ENCODE measurements at places on chromosomes 7 and 10. TPM values are rescaled to one million over a fixed set of nuclear protein-coding genes. Genes with fewer than 3 reads are reported as not detected.
A peak's percentile ranks its signal among the peaks of the same experiment; 100 is the strongest.

The ODAD2 gene
- 2.1 TPM for total RNA-seq

The ZNF138 gene
- 8.4 TPM for total RNA-seq

The SLC25A13 gene
- 18.4 TPM for total RNA-seq

The MGAM2 gene
- total RNA-seq, result not detected

The VIPR2 gene
- 16.4 TPM for total RNA-seq

The ENKUR gene
- total RNA-seq, result not detected

The OR13A1 gene
- not detected for total RNA-seq

The PAX4 gene
- total RNA-seq, result not detected

- H3K36me3 ChIP-seq, result peaks cover 49% of the 10 kb centered on the region
- H3K4me3 ChIP-seq, result no peak overlapping the region
- H3K27me3 ChIP-seq, result no peaks in the 10 kb centered on the region
- H3K4me1 ChIP-seq, result no peaks in the 10 kb centered on the region
Measured at GRCh38 chr7:99422186-99422585, 13.4 kb downstream of the BUD31 start.

- H3K4me1 ChIP-seq, result no peaks in the 10 kb centered on the region
- H3K27ac ChIP-seq, result peak overlapping the region; percentile 21
- H3K36me3 ChIP-seq, result no peaks in the 10 kb centered on the region
Measured at GRCh38 chr7:84162584-84162983, 32.0 kb downstream of the SEMA3A start.

DNA sequence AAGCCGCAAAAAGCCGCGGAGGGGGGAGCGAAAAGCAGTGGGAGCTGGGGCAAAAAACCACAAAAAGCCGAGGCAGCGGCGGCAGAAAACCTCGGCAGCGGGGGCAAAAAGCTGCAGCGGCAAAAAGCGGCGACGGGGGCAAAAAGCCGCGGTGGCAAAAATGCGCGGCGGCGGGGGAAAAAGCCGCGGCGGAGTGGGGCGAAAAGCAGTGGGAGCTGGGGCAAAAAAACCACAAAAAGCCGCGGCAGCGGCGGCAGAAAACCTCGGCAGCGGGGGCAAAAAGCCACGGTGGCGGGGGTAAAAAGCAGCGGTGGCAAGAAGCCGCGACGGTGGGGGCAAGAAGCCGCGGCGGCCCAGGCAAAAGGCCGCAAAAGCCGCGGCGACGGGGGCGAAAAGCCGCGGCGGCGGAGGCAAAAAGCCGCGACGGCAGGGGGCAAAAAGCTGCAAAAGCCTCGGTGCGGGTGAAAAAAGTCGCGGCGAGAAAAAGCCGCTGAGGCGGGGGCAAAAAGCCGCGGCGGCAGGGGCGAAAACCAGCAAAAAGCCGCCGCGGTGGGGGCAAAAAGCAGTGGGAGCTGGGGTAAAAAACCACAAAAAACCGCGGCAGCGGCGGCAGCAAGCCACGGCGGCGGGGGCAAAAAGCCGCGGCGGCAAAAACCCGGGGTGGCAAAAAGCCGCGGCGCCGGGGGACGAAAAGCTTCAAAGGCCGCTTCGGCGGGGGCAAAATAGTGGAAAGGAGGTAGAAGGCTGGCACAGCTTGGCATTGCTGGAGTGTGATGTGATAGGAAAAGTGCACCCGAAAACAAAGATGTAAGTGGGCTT is 135.9 kb downstream of the ZNF92 start:
- H3K36me3 ChIP-seq, result no peaks in the 10 kb centered on the region
- peaks cover 7% of the 10 kb centered on the region for H3K4me1 ChIP-seq
- H3K27ac ChIP-seq, result no peak overlapping the region
- peak; percentile 47 for DNase-seq
- peak overlapping the region; percentile 44 for H3K4me3 ChIP-seq
- H3K27me3 ChIP-seq, result peaks cover 43% of the 10 kb centered on the region

DNA sequence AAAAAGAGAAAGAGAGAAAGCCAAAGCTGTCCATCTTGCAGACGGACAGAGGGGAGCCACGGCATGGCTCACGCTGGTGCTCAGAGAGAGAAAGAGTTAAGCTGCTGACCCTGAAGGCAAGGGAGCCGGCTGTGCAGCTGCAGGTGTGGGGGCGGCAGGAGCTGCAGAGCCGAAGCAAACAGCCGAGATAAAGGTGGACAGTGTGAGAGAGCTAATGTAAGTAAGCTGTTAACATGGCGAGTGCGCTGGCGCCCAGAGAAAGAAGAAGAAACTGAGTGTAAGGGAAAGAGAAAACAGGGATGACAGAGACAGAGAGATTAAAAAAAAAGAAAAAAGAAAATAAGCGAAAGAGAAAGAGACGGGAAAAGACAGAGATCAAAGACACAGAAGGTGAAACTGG is 18.2 kb downstream of the COL17A1 start:
- H3K36me3 ChIP-seq, result no peaks in the 10 kb centered on the region
- DNase-seq, result no peak
- H3K4me1 ChIP-seq, result no peaks in the 10 kb centered on the region
- no peak overlapping the region for H3K4me3 ChIP-seq
- no peak overlapping the region for H3K27ac ChIP-seq
- no peaks in the 10 kb centered on the region for H3K27me3 ChIP-seq

GRCh38 chr7:105691082-105691679 is 109.9 kb upstream of the EFCAB10 start:
- no peak for DNase-seq
- H3K36me3 ChIP-seq, result no peaks in the 10 kb centered on the region
- H3K4me3 ChIP-seq, result peak overlapping the region; percentile 38
- H3K27me3 ChIP-seq, result no peaks in the 10 kb centered on the region

GRCh38 chr7:151875942-151876898 is 695 bp downstream of the PRKAG2 start:
- peak overlapping the region; percentile 78 for H3K4me3 ChIP-seq
- peaks cover 4% of the 10 kb centered on the region for H3K27me3 ChIP-seq
- peaks cover 7% of the 10 kb centered on the region for H3K4me1 ChIP-seq
- DNase-seq, result peak; percentile 93
- H3K36me3 ChIP-seq, result no peaks in the 10 kb centered on the region
- peak overlapping the region; percentile 88 for H3K27ac ChIP-seq

- no peak overlapping the region for H3K27ac ChIP-seq
- peaks cover 16% of the 10 kb centered on the region for H3K4me1 ChIP-seq
- no peaks in the 10 kb centered on the region for H3K27me3 ChIP-seq
- no peak overlapping the region for H3K4me3 ChIP-seq
- H3K36me3 ChIP-seq, result no peaks in the 10 kb centered on the region
Measured at GRCh38 chr7:22587322-22587721, 87.3 kb upstream of the STEAP1B start.
